Mesothelial cell of epicardium (in vitro differentiated cells): ENCODE measurements at places on chromosomes 2 and 18. TPM values are rescaled to one million over a fixed set of nuclear protein-coding genes. Genes with fewer than 3 reads are reported as not detected.

GRCh38 chr18:78517973-78518372 lies 461.6 kb upstream of the SALL3 start:
- no peak for DNase-seq

GRCh38 chr2:94966689-94967088 lies 58.8 kb upstream of the MAL start:
- DNase-seq = no peak

DNA sequence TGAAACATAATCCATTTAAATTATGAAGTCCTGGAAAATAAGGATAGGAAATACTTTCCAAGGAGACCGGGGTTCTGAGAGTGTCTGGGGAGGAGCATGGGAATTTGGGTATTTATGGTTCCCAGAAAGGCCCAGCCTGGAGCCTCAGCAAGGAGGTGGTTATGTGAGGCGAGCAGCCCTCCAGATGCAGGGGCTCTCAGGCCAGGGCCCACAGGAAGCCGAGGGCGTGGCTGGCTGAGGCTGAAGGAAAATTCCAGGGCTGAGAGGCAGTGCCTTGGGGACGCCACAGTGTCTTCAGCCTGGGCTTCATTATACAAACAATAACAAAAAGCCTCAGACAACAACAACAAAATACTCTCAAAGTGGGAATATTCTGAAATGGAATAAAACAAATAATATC lies 86.9 kb upstream of the SERPINE2 start:
- DNase-seq = no peak

DNA sequence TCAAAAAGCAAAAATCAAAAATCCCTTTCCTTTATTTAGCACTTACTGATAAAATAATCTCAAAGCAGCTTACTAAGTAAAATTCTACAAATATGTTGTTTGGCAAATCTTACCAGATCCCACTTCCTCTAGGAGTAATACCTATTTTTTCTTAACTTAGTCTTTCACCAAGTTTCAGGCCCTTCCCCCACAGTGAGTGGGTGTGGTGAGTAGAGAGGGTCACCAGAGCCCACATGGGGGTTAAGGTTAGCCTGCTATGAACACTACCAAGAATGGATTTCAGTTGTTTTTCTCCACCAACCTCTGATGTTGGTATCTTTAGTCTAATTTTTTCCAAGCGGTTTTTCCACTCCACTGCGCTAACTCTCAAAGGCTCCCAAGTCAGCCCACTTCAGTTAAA lies 23.2 kb downstream of the PIAS2 start:
- no peak for DNase-seq

DNA sequence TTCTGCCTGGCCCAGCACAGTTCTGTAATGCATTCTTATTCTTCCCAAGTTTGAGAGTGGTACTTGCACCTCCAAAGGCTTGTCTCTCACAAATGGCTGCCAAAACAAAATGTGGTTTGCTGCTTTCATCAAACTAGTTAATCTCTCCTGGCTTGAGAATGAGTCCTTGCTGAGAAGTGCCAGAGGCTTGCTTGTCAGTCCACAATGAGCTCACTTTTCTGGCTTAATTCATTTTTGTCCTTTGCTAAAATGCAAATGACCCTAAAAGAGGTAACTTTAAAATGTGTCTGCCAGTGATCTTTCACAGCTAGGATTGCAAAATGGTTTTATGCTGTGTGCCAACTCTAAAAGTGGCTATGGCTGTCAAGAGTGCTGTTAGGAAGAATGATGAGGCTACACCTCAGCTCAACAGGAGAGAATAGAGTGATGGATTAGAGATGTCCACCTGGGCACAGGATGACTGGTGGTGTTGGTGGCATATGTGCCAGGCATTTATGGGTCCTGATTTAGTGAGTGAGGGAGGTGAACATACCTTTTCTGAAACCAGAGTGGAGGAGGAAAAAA lies 291.2 kb upstream of the HNMT start:
- DNase-seq = no peak

DNA sequence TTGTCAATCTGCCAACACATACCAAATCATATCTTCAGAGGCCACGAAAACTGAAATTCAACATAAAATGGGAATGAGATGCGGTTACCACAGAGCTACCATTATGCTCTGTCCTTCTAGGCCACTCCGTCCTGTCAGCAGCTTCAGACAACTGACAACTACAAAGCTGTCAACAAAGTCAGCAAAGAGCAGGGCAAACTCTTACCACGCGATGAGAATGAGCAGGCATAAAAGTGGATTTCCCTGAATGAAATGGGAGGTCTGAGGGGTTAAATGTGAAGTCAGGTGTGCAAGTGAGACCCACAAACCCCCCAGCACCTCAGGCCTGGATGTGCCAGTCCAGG lies 130.1 kb downstream of the LNPK start:
- no peak for DNase-seq

- DNase-seq = no peak
Measured at GRCh38 chr18:54330768-54331548, 26.7 kb downstream of the STARD6 start.

DNA sequence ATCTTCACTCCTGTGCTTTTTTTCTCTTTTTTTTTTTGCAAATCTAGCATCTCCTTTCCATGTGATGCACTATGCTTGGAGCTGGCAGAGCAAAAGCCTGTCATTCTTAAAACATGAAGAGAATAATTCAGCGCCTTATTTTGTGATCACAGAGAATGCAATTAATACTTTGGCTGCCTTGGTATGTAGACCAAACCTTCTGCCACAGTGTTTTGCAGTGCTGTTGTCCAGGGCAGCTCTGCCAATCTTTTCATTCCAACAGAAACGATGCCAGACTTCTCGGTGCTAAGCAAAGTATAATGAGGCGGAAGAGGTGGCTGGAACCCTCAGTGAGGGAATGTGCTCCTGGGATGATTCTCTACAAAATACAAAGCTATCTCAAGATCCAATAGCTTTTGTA lies 25.6 kb downstream of the BCL2 start:
- DNase-seq = no peak

DNA sequence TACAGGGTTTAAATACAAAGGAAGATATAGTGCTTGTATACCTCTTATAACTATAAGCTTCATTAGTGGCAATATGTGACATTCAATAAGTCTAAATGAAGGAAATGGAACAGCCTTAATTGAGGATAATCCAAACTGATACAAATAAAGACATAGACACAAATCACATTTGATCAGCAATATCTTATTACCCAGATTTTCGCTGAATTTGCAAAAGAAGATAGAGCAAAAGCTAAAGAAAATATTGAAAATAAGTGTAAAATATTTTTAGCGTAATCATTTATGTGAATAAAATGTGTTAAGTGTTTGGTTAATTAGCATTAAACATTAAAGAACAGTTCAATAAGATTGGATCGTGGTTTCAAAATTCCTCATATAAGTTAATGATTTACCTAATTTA lies 51.2 kb downstream of the CCDC148 start:
- no peak for DNase-seq

GRCh38 chr2:160453111-160453820 lies 40.3 kb downstream of the RBMS1 start:
- DNase-seq = no peak

- DNase-seq = no peak
Measured at GRCh38 chr18:63409301-63409700, 13.0 kb downstream of the VPS4B start.

GRCh38 chr2:60884800-60885199 lies 3.4 kb downstream of the REL start:
- no peak for DNase-seq

- DNase-seq = no peak
Measured at GRCh38 chr2:183995632-183996031, 602.7 kb upstream of the ZNF804A start.

DNA sequence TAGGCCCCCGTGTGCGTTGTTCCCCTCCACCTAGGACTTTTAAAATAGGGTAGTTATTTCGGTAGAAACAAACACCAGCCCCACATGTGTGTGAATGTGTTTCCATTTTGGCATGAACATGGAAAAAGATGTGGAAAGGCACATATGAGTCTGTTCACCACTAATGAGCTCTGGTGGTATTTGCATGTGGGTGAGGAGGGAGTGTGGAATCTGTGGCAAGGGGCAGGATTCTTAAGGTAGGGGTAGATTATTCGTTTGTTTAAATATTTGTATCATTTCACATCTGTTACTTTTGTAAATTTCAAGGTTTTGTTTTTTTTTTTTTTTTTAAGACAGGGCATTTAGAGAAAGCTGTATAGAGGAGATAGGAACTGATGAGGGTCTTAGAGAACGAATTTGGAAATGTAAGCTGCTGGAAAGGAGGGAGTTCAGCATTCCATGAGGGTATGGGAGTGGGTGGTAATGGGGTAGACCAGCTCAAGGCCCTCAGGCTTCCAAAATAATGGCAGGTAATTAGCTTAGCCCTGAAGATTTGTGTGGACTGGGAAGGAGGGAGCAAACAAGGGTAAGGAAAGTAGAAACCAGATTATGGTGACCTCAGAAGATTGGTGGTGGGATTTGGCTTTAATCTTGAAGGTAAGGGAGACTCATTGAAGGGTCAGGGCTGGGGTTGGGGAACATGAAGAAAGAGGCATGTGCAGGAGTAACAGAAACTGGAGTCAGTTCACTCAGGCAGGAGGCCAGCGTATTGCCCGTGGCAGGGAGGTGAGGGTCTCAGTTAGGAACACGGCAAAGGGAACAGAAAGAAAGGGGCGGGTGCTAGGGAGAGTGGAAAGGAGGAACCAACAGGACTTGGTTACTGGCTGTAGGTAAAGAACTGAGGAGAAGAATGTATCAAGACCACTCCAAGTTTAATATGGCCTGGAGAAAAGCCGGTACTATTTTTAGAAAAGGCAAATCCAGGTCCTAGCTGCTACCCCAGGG lies 123.6 kb downstream of the PLB1 start:
- DNase-seq = no peak

DNA sequence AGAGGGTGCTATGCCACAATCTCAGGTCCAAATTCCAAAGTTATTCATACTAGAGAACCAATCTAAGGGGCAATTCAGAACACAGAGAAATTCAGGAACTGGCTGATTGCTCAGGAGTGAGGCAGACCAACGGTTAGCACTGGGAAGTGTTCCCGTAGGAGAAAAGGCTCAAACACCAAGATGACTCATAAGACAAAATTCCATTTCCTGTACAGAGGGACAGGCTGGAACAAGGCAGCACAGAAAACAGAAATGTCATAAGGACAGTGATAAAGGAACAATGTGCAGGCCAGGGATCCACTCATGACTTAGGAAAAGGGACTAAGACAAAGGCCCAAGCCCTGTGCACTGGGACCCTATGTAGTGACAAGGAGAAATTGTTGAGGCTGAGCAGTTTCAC lies 54.2 kb downstream of the PDE1A start:
- no peak for DNase-seq

Gene PECR
- 9.3 to 12.2 TPM (median 9.7 TPM) in 3 replicates for total RNA-seq

Gene REG1B
- not detected in 3 replicates for total RNA-seq

Gene AGAP1
- total RNA-seq = 41.1 to 44.0 TPM (median 41.5 TPM) in 3 replicates

Gene RAPH1
- total RNA-seq = 25.2 to 30.3 TPM (median 27.1 TPM) in 3 replicates

Gene PTPRM
- total RNA-seq = 71.3 to 82.1 TPM (median 72.7 TPM) in 3 replicates

Gene FRZB
- total RNA-seq = 12.1 to 13.0 TPM (median 12.6 TPM) in 3 replicates

Gene NDC80
- total RNA-seq = 13.4 to 16.1 TPM (median 15.0 TPM) in 3 replicates

Gene KYNU
- total RNA-seq = 0.09 to 0.23 TPM (median 0.20 TPM) in 3 replicates

Gene GALNT3
- total RNA-seq = 8.2 to 10.1 TPM (median 8.3 TPM) in 3 replicates
